ENCODE measurements at places on chromosomes 7 and 10. TPM values are rescaled to one million over a fixed set of nuclear protein-coding genes. Genes with fewer than 3 reads are reported as not detected.

The LIPK gene
- total RNA-seq: not detected

The GNGT1 gene
- not detected for total RNA-seq

The TFEC gene
- not detected for total RNA-seq

The CYP3A5 gene
- total RNA-seq: not detected

DNA sequence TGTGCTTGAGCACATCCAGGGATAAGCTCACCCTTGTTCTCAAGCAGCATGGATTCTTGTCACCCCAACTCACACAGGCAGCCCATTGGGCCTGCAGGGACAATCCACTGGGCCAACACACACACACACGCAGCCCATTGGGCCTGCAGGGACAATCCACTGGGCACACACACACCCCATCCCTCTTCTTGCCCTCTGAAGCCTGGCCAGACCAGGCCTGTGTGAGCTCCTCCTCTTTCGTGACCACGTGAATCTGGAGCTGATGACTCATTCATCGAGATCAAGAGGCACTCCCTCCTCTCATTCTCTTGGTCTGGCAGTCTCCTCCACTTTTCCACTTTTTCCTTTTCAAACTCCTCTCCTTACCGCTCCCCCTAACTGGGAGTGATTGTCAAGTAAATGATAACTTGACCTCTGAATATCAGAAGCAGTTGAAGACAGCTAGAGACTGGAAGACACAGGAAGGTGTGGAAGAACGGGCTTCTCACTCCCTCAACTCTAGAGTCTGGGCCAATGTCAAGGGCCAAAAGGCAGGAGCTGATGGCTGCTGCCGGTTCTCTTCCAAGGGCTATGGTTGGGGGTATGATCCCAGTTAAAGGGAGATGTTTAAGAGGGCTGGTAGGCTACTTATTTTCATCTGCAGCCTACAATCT lies 89.7 kb downstream of the HIPK2 start:
- no peak for DNase-seq
- peaks cover 21% of the 10 kb centered on the region for H3K4me1 ChIP-seq
- peak overlapping the region; percentile 26 for H3K27ac ChIP-seq

The AFAP1L2 gene
- total RNA-seq: 3.9 TPM

DNA sequence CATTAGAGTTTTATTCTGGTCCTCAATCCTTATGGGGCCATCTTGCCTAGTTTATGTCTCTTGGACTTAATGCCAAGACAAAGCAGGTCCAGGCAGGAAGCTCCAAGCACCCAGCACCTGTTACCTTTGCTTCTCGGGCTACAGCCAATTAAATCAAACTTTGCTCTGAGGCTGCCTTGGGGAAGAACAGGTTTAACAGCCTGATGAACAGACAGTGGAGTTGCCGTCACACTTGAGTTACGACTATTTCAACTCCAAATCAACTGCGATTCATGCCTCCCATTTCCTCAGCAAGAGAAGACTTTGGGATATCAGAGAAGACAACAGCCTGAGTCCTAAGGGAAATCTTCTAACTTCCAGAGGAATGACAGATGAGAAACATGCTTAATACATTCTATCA lies 62.2 kb downstream of the XPNPEP1 start:
- H3K27me3 ChIP-seq: no peaks in the 10 kb centered on the region
- no peak overlapping the region for H3K4me3 ChIP-seq
- H3K36me3 ChIP-seq: peaks cover 36% of the 10 kb centered on the region
- H3K27ac ChIP-seq: no peak overlapping the region
- DNase-seq: no peak

DNA sequence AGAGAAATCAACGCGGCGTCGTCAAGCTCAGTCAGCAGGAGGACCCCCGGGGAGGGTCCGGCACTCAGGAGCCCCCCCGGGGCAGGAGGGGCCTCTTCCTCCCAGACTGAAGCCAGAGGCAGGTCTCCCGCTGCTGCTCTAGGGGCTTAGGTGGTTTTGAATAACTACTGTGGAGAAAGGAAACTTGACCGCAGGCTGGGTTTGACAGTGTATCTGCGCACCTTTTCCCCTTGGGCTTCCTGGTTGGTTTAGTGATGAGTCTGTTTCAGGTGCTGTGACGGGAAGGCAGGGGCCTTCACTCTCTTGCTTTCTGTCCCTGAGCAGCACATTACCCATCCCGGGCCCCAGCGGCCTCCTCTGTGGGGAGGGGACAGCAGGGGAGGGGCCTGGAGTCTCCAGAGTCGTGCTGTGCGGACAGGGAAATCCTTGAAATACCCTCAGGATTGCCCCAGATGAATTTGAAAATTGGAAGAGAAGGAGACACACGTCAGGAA lies 262.2 kb downstream of the ADARB2 start:
- no peak overlapping the region for H3K4me3 ChIP-seq
- no peaks in the 10 kb centered on the region for H3K4me1 ChIP-seq
- DNase-seq: no peak
- H3K27ac ChIP-seq: no peak overlapping the region
- H3K36me3 ChIP-seq: no peaks in the 10 kb centered on the region

GRCh38 chr10:89296220-89296648 lies 5.6 kb upstream of the IFIT2 start:
- DNase-seq: no peak
- H3K4me3 ChIP-seq: no peak overlapping the region
- H3K27ac ChIP-seq: no peak overlapping the region
- H3K27me3 ChIP-seq: peaks cover 16% of the 10 kb centered on the region
- peaks cover 18% of the 10 kb centered on the region for H3K4me1 ChIP-seq
- H3K36me3 ChIP-seq: peaks cover 6% of the 10 kb centered on the region

Measured in activated CD4-positive, alpha-beta T cell treated with anti-CD3 and anti-CD28 coated beads, Interleukin-2, amount 10 ng/mL, durations not matched to agents 24 days and 14 days (primary cell).